ENCODE measurements at places on chromosomes 3 and 15. TPM values are rescaled to one million over a fixed set of nuclear protein-coding genes. Genes with fewer than 3 reads are reported as not detected.

DNA sequence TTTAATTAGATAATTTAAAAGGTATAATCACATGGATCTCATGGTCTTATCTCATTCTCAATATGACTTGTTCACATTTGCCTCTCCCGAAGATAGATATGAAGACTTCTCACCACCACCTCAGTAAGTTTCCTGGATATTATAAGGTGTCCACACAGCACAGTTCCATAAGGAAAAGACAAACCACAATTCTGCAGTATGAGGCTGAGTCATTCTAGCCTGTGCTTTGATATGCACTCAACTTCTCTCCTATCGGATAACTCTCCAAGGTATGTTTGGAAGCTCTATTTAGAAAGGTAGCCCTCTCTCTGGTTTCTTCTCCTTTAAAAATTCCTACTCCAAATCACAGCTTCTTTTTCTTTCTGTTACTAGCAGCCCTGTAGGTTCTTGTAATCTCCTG lies 612.8 kb downstream of the ZPLD1 start:
- DNase-seq: no peak

GRCh38 chr3:136055491-136055890 lies 90.0 kb downstream of the PPP2R3A start:
- no peak for DNase-seq

P2RY12 gene
- total RNA-seq: 2.2 TPM

DNA sequence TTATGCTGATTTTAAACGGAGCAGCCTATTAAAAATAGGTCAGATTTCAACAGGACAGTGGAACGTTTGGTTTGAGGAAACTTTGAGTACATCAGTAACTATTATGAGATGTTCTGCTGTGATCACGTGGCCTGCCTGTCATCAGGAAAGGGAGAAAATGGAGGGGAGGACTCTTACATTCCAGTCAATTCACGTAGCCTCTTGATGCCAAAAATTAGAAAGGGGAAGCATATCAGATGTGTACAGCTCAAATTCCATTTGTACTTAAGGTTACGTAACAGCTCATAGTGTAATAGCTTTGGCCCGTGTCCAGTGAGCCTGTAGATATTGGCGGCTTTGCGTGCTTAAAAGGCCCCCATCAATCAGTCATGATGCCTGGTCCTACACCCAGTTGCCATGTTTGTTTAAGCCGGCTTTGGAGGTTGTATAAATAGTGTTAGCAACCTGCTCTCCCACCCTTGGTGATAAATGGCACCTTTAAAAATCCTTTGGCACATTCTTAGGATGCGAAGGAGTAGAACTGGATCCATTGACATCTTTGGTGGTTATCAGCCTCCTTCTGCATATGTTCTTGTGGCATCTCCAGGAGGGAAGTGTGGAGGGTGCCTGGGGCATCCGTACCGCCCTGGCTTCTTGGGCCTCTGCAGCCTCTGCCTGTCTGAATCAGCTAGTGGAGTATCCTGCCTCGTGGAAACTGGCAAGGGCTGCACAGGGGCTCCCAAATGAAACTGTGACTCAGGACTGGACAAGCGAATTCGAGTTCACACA lies 163.9 kb downstream of the THSD4 start:
- DNase-seq: peak; percentile 42

Measured in thoracic aorta (tissue), 2 donors.